ENCODE measurements at places on chromosomes 11 and 22.

- no peaks in the 10 kb centered on the region for H3K36me3 ChIP-seq
- no peak overlapping the region for H3K4me3 ChIP-seq
- DNase-seq = no peak
- no peaks in the 10 kb centered on the region for H3K4me1 ChIP-seq
Measured at GRCh38 chr22:49620003-49620556, 207.6 kb downstream of the BRD1 start.

- no peak for DNase-seq
- H3K4me1 ChIP-seq = no peaks in the 10 kb centered on the region
- no peak overlapping the region for H3K4me3 ChIP-seq
Measured at GRCh38 chr11:250740-251299, 14.0 kb downstream of the PSMD13 start.

DNA sequence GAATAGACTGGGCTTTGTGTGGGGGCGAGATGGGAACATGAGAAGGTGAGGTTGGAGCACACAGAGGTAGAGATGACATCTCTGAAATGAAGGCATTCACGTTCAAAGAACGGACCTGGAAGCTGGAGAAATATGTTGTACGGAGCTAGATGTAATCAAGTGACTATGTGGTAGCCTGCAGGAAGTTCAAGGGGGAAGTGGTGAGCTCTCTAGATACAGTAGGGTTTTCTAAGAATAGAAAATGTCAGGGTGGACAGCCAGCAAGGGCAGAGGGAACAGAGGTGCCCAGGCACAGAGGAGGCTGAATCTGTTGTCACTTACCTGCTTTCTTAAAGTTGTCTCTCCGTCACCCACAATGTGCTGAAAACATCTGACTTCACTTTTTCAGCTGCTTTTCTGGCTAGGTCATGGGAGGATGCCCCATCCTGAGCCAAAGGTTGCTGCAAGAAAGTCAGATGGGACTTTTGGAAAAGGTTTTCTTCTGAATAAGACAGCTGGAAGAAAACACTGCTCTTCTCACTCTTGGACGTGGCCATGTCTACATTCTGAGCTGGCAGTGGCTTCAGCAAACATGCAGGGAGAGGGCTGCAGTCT, 171.5 kb upstream of the B3GAT1 start:
- H3K4me3 ChIP-seq = no peak overlapping the region
- H3K27ac ChIP-seq = no peak overlapping the region
- no peaks in the 10 kb centered on the region for H3K36me3 ChIP-seq
- no peak for DNase-seq
- H3K27me3 ChIP-seq = no peaks in the 10 kb centered on the region
- H3K4me1 ChIP-seq = peaks cover 5% of the 10 kb centered on the region

GRCh38 chr11:911031-911889, 650 bp upstream of the CHID1 start:
- H3K27me3 ChIP-seq = no peaks in the 10 kb centered on the region
- H3K4me1 ChIP-seq = peaks cover 23% of the 10 kb centered on the region
- no peaks in the 10 kb centered on the region for H3K36me3 ChIP-seq
- peak overlapping the region; percentile 74 for H3K27ac ChIP-seq
- peak; percentile 6 for DNase-seq
- peak overlapping the region; percentile 97 for H3K4me3 ChIP-seq

GRCh38 chr11:11265994-11266606, 87.0 kb downstream of the CSNK2A3 start:
- no peaks in the 10 kb centered on the region for H3K4me1 ChIP-seq

GRCh38 chr22:28268850-28269249, 349.8 kb upstream of the PITPNB start:
- peaks cover 15% of the 10 kb centered on the region for H3K4me1 ChIP-seq
- no peak for DNase-seq
- H3K27me3 ChIP-seq = no peaks in the 10 kb centered on the region

GRCh38 chr11:118597556-118597955, 9.9 kb upstream of the PHLDB1 start:
- H3K4me3 ChIP-seq = no peak overlapping the region
- no peak for DNase-seq
- no peaks in the 10 kb centered on the region for H3K27me3 ChIP-seq
- peaks cover 29% of the 10 kb centered on the region for H3K4me1 ChIP-seq

DNA sequence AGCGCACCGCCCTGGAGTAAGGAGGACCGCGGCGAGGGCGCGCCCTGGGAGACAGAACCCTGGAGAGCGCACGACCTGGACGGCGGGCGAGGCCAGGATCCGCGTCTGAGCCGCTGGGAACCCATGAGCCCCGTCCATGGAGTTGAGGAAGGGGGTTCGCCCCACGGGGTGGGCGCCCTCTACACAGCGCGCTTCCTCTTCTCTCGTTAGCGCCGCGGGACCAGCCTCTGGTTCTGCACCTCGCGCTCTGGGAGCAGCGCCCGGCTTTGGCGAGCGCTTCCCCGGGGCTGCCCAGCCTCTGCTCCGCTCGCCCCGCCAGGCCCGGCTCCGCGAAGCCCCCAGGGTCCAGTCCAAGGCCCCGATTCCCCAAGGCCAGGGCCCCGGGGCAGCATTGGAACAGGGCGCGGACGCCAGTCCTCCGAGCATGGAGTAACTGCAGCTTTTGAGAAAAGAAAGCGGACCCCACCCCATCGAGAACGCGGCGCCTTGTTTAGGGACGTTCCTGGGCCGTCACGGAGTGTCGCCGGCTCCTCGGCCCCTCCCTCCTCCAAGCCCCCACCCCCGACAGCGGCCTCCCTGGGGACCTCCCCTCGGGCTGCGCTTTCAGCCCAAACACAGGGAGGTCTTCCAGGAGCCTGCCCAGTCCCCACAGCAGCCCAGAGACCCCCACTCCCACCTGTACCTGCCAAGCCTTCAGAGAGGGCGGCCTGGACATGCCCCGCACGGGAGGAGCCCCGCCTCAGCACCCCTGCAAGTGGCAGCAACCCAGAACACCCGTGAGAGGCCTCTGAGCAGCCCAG, 56.2 kb downstream of the BRD1 start:
- no peaks in the 10 kb centered on the region for H3K4me1 ChIP-seq
- H3K4me3 ChIP-seq = no peak overlapping the region

DNA sequence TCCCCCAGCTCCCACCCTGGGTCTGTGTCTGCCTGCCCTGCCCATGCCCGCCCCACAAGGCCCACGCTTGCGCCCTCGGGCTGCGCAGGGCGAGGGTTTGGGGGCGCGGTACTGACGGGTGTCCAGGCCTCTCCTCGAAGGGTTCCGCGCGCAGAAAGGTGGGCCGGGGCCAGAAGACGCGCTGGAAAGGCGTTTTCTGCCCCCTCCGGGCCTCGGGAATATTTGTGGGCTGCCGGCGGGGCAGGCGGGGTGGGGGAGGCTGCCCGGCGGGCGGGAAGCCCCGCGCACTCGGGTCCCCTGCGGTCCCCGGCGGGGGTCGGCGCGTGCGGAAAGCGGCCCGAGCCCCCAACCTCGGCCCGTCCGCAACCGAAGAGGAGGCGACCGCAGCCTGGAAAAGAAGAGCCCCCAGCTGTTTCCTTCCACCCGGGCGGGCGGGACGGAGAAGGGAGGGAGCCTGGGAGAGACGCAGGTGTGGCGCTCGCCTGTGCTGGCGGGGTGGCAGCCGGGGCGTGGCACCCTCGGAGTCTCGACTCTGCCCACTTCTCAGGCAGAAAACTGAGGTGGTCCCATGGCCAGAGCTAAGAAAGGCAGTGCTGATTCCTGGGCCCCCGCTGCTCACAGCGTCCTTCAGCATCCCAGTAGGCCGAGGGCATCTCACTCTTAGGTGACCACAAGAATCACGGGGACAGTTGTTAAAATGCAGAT, 59.0 kb downstream of the THAP12 start:
- peak overlapping the region; percentile 27 for H3K4me3 ChIP-seq
- no peak overlapping the region for H3K27ac ChIP-seq
- no peaks in the 10 kb centered on the region for H3K27me3 ChIP-seq

- peak overlapping the region; percentile 1 for H3K4me3 ChIP-seq
- DNase-seq = no peak
- peaks cover 24% of the 10 kb centered on the region for H3K4me1 ChIP-seq
Measured at GRCh38 chr11:34267013-34267412, 90.8 kb downstream of the ABTB2 start.

Data from thoracic aorta (tissue), 2 donors.